ENCODE measurements at places on chromosomes 13 and 19.

DNA sequence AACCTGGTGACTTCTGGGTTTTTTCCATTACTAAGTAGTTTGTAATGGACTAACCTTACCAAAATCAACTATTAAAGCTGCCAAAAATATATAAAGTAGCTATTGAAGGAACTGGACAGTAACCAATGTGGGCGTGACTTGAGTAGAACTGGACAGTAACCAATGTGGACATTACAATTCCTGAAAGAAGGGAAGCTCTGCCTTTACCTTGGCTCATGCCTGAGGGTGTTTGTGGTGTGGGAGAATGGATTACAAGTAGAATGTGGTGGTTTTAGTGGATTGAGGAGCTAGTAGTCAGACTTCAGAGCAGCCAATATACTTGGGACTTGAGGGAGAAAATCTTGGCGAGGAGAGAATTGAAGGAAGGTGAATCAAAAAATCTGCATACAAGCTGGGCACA, 17.5 kb downstream of the LRRC63 start:
- DNase-seq: no peak

DNA sequence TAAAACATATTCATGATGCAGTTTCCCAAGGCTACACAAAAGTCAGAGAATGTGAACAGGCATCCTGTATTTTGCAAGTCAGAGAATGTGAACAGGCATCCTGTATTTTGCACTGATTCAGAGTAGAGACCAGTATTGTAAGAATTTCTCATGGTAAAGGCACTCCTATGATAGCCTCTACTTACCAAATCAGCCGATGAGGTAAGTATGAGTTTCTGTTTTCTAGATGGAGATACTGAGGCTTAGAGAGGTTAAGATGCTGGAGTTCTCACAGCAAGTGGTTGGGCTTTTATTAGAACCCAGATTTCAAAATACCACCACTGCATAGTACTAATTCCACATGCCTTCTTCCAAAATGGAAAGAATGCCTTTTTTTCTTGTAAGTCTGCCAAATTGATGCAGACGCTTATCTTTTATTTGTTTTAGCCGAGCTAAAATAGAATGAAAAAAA, 12.3 kb downstream of the TPT1 start:
- DNase-seq: no peak

- peak; percentile 33 for DNase-seq
Observed at GRCh38 chr13:59950266-59950665, 213.5 kb downstream of the DIAPH3 start.

- no peak for DNase-seq
Observed at GRCh38 chr13:32038343-32038742, 6.8 kb downstream of the FRY start.

DNA sequence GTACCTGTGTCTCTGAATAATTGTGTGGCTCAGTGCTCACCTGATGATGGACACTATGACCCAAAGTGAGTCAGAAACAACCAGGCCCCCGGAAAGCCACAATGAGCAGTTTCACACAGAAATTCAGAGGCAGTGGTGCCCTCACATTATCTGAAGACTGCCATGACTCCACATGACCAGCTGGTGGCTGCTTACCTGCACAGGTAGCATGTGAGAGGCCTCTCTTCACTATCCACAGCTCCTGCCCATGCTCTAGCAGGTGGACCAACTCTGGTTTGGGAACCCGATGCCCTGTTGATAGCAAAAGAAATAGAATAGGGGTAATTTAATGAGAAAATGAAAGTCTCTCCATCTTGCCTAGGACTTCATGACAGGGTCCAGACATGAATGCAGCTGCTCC, 7.2 kb downstream of the ZNF550 start:
- peak; percentile 15 for DNase-seq

- DNase-seq: no peak
Observed at GRCh38 chr19:35731779-35732405, 10.4 kb downstream of the IGFLR1 start.

- no peak for DNase-seq
Observed at GRCh38 chr13:38346764-38347163, 2.9 kb upstream of the UFM1 start.

DNA sequence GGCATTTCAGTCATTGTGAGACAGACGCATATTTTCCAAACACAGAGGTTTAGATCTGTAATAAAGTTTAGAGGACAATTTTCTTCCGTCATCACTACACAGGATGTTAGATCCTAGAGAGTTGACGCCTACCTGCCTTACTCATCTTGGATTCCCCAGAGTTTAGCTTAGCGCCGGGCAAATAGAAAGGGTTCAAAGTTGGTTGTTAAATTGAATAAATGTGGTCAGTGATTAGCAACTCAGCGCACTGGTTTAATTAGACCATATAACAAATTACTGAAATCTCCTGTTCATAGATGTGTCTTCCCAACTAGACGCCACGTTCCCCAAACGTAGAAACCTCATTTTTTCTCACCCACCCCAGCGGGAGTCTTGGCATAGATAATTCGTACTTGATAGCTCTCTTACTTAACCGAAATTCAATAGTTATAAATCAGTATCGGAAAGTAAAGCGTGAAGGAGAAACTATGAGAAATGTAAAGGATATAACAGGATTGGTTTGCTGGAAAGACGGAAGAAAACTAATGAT, 726 bp upstream of the UFM1 start:
- DNase-seq: peak; percentile 64

GRCh38 chr19:51204321-51204720, 20.6 kb upstream of the CD33 start:
- no peak for DNase-seq

- DNase-seq: peak; percentile 86
Observed at GRCh38 chr13:26254583-26255111, 718 bp downstream of the CDK8 start.

DNA sequence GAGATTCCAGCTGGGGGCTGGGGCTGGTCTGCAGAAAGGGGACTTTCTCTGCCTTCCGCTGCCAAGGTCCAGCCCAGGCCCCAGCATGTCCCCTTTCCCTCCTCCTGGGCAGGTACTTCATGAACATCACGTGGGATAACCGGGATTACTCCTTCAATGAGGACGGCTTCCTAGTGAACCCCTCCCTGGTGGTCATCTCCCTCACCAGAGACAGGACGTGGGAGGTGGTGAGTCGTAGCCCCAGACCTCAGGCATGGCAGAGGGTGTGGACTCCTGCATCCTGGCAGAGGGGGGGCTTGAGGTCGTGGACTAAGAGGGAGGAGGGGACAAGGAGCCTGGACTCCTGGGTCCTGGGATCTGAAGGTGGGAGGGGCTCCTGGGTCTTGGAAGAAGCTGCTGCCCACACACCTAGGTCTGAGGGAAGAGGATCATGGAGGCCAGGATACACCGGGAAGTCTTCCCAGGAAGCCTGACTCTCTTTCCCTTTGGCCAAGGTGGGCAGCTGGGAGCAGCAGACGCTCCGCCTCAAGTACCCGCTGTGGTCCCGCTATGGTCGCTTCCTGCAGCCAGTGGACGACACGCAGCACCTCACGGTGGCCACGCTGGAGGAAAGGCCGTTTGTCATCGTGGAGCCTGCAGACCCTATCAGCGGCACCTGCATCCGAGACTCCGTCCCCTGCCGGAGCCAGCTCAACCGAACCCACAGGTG, 20.6 kb downstream of the GRIN2D start:
- peak; percentile 67 for DNase-seq

DNA sequence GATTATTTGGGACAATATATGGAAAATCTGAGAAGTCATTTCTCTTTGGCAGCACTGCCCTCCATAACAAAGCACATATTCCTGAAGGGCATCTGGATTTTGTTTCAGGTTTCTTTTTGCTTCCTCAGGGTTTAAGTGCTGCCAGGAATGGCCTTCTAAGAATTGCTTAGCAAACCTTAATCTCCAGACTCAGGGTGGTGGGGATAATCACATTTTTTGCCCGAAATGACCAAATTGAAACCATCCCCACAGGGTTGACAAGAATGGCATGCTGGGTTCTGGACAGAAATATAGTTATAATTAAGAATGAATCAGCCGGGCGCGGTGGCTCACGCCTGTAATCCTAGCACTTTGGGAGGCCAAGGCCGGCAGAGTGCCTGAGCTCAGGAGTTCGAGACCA, 6.4 kb upstream of the CDADC1 start:
- no peak for DNase-seq

GRCh38 chr13:111006506-111007031, 91.7 kb upstream of the ANKRD10 start:
- DNase-seq: no peak

DNA sequence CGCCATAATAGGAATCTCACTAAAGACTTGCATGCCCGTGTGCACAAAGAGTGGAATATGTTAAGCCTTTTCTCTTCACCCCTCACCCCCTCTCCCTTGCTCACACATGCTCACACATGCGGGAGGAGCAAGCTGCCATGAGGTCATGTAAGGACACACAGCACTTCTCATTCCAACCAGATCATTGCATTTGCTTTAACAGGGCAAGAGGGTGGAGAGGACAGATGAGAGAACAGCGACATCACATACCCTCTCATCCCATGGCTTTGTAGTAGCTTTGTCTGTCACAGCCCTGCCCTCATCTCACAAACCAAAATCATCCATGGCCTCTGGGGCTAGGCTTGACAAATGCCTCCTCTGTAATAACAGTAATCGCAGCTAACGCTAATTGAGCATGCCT, 145.6 kb upstream of the FRY start:
- DNase-seq: peak; percentile 26

DNA sequence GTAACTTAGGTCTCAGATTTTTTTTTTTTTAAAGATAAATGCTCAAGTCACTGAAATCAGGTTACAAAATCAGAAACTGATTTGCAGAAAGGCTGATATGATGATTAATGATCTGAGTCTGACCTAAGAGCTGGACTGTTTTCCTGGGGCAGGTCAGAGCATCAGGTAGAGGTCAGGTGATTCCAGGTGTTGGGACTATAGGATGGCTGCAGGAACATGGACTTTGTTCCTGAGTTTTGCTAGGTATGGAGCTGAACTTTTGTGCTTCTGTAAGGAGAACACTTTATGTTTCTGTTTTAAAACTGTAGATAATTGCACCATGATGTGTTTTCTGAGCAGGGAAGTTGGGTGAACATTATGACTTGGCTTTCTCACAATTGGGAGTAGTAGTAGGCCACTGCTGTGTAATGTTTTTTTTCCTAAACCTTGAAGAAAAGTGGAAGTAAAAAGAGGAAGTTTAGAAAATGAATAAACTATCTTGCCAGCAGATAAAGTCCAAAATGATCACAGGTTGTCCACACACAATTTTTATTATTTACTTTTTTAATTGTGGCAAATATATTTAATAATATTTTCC, 297.2 kb downstream of the DCT start:
- DNase-seq: no peak

DNA sequence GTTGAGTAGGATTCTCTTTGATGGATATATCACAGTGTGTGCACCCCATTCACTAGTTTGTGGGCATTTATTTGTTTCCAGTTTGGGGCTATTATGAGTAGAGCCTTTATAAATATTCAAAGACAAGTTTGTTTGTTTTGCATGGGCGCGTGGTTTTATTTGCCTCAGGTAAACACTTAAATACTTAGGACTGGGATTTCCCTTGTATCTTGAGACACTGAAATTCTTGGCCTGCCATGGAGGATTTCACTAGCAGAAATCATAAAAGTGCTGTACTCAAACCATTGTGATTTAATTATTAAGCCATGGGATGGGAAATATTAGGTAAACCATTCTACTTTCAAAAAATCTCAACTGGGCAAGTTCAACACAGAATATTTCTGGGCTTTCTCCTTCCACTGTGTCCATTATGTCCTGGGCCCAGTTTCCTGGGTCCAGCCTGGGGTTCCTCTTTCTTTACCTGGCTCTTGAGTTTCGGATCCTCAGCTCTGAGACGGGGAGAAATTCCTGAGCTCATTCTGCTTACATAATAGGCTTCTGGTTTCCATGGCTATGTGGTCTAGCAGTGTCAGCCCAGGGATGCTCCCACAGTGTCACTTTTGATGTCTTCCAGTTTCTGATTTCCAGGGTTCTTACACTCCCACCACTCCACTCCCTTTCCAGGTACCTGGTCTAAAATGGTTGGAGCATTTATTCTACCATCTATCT, 14.4 kb downstream of the MYO16 start:
- peak; percentile 45 for DNase-seq

GRCh38 chr13:99577934-99578917, 77.0 kb downstream of the TM9SF2 start:
- no peak for DNase-seq

GRCh38 chr13:72536714-72537394, 190.6 kb downstream of the MZT1 start:
- DNase-seq: peak; percentile 1

- DNase-seq: no peak
Observed at GRCh38 chr19:19575411-19575810, 37.3 kb downstream of the CILP2 start.

- no peak for DNase-seq
Observed at GRCh38 chr13:113916330-113916815, 52.5 kb upstream of the GAS6 start.

DNA sequence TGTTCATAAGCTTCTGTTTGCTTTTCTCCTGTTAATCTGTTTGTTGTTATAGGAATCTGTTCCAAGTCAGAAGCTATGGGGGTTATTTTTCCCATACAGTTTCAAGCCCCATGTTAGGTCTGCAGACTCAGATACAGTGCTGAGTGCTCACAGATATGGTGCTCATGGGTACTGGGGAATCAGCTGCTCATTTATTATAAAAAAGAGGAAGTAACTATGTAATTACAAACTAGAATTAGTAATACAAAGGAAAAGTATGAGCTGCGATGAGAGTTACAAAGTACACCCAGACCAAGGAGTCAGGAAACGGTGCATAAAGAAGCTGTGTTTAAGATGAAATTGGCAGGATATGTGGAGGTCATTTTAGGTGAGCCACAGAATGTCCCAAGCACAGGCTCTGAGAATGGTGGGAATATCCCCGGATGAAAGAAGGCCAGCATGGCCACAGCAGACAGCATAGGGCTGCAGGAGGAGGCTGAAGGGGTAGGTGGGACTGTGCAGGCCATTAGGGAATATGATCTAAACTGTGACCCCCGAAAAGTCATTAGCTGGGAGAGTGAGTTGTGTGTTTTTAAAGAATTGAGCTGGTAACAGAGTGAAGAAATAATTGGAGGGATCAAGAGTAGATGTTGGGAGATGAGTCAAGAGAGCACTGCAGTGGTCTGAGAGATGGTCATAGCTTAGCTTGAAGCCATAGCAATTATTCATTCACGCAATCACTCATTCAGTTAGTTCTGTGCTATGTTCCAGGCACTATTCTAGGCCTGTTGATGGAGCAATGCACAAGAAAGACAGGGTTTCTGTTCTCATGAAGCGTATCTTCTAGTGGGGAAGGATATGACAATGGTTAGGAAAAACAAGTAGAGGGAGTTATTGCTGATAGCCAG, 177.4 kb upstream of the UBL3 start:
- no peak for DNase-seq
